Activated CD4-positive, alpha-beta T cell treated with anti-CD3 and anti-CD28 coated beads for 24 hours (primary cell): ENCODE measurements at places on chromosomes 16 and 17.

DNA sequence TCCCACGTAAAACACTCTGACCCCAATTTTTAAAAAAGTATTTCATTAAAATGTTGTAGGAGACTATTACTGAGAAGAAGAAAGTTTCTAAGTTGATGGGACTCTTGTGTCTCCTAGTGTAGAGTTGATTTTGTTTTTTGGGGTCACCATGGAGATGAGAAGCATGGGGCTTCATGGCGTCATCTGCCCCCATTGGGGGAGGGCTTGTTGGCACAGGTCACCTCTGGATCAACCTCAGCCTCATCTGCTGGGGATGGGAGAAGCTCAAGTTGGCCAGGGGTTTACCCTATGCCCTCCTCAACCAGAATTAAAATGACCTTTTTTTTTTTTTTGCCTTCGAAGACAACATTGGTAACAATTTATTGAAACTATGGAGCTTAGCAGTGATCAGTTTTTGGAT, 28.3 kb downstream of the MSI2 start:
- no peak for DNase-seq

- no peak for DNase-seq
These were observed 14.0 kb downstream of the LDHD start for GRCh38 chr16:75102595-75102994.

- no peak for DNase-seq
These were observed 692 bp upstream of the SOCS1 start for GRCh38 chr16:11256661-11257130.

GRCh38 chr16:54107583-54108202, 178.9 kb downstream of the IRX3 start:
- no peak for DNase-seq

DNA sequence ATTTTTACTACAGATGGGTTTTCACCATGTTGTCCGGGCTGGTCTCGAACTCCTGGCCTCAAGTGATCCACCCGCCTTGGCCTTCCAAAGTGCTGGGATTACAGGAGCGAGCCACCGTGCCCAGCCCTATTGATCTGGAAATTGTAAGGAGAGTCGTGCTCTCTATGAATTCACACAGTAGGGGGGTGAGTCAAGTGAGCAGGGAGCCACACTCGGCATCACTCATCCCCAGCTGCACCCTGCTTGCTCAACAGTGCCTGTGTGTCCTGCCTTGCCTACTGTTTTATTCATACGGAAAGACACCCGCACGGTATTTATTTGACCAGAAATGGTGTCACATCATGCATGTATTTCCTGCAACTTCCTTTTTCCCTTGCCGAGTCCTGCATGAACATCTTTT, 157.2 kb upstream of the FOXF1 start:
- DNase-seq: no peak

GRCh38 chr17:60102632-60103096, 23.9 kb upstream of the HEATR6 start:
- no peak for DNase-seq
